IPS DF 6.9 (cell line): ENCODE measurements at places on chromosomes 2 and 18.

DNA sequence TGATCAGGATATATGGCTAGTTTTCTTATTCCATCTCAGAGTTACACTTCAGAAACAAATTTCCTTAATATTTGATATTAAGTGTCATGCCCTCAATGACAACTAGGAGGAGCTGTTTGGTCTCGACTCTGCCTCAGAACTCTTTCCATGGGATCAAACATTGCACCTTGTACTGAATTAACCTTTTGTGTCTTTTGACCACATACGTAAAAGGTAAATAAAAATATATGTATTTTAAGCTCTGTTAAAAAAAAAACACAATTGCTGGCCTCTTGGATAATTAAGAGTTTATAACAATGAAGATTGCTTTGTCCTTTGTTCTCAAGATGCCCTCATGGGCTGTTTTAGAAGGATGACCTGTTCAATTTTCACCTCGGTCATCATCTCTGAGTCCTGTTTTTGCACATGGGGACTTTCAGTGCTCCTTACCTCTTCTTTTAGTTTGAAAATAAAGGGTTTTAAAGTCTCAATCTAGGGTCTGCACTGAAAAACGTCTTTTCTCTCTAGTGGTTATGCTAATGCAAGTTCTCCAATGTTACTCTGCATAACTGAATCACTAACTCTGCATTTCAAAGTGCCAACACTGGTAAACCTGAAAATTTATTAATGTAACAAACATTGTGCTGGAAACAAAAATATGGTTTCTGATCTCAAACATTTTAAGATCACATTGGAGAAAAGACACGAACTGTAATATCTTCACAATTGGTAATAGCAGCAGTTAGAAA is 18.8 kb upstream of the FN1 start:
- H3K4me1 ChIP-seq = no peaks in the 10 kb centered on the region
- H3K4me3 ChIP-seq = no peak overlapping the region
- no peak for DNase-seq
- H3K27ac ChIP-seq = no peak overlapping the region
- H3K36me3 ChIP-seq = no peaks in the 10 kb centered on the region

- H3K36me3 ChIP-seq = no peaks in the 10 kb centered on the region
- no peak for DNase-seq
- H3K27me3 ChIP-seq = no peaks in the 10 kb centered on the region
- no peak overlapping the region for H3K4me3 ChIP-seq
These were observed 50.8 kb downstream of the PTPRM start for GRCh38 chr18:7617738-7618422.

DNA sequence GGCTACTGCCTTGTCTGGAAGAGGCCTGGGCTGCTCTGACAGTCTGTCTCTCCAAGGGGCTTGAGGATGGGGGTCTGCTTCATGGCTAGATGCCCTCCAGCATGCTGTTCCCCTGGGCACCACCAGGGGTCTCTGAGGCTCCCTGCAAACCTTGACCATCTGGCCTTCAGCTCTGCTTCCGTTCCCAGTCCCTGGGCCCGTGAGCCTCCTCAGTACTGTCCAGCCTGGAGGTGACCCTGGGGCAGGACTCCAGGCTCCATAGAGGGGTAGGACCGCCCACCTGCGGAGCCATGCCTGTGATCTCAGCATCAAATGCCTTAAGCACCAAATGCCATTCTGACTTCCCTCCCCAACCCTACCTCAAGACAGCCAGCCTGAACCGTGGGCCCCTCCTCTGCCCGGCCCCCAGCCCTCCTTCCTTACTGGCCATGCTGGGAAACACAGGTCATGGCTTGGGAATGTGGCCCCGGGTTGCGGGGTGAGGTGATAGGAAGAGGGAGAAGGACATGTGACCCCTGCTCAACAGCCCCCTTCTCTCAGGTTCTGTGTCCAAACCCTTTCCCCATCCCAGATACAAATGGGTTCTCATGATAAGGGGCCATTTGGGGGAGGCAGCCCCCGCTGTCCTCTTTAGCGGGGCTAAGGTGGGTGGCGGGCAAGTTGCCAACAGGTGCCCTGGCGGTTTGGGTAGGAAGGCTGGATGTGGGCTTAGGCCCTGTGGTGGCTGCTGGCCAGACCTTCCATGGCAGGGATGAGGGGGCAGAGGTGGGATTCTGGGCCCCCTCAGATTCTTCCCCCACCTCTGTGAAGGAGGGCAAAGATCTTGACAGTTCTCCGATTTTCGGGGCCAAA is 25.0 kb downstream of the SPEG start:
- DNase-seq = no peak
- no peaks in the 10 kb centered on the region; the same call in 1 of the 2 replicates for H3K36me3 ChIP-seq
- peaks cover 19% of the 10 kb centered on the region for H3K4me1 ChIP-seq
- H3K27me3 ChIP-seq = no peaks in the 10 kb centered on the region
- H3K27ac ChIP-seq = no peak overlapping the region

- H3K4me3 ChIP-seq = no peak overlapping the region
- no peaks in the 10 kb centered on the region for H3K36me3 ChIP-seq
- peaks cover 5% of the 10 kb centered on the region; the same call in 1 of the 2 replicates for H3K4me1 ChIP-seq
- DNase-seq = no peak
These were observed 13.1 kb downstream of the DSG2 start for GRCh38 chr18:31511098-31511497.

GRCh38 chr2:142819411-142819810 is 58.1 kb upstream of the KYNU start:
- no peaks in the 10 kb centered on the region for H3K36me3 ChIP-seq
- H3K4me3 ChIP-seq = no peak overlapping the region
- no peaks in the 10 kb centered on the region for H3K27me3 ChIP-seq
- H3K27ac ChIP-seq = no peak overlapping the region

DNA sequence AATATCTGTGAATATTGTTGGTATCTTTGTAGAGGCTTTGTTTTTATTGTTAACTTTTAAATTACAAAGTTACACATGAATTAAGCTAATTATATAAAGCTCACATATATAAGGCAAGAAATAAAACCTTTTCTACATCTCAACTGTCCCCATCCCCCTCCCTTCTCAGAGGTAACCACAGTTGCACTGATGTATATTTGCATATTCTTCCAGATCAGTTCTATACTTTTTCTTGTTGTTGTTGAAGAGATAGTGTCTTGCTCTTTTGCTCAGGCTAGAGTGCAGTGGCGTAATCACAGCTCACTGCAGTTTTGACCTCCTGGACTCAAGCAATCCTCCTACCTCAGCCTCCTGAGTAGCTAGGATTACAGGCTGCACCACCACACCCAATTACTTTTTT is 36.0 kb upstream of the CDC42EP3 start:
- H3K27me3 ChIP-seq = no peaks in the 10 kb centered on the region
- DNase-seq = no peak
- H3K36me3 ChIP-seq = no peaks in the 10 kb centered on the region
- no peak overlapping the region for H3K4me3 ChIP-seq
- H3K27ac ChIP-seq = no peak overlapping the region

- H3K4me1 ChIP-seq = no peaks in the 10 kb centered on the region
- no peak for DNase-seq
- H3K36me3 ChIP-seq = no peaks in the 10 kb centered on the region
These were observed 38.6 kb upstream of the PLB1 start for GRCh38 chr2:28457237-28457636.

DNA sequence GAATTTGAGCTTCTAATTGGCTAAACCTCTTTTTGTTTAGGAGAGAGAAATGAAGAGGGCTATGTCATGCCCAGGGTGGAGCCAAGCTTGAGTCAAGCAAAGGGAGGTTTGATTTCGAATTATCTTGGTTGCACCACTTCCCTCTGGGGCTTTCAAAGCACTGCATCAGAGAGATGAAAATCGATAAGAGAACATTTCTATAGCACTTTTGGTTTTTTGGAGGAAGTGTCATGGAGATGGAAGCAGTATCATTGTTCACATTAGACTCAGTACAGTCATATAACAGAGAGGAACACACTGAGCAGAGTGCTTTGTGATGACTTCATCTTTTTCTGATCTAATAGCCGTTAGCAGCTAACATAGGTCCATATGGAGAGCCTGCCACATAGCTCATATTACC is 120.3 kb upstream of the UXS1 start:
- no peaks in the 10 kb centered on the region for H3K27me3 ChIP-seq
- H3K4me1 ChIP-seq = no peaks in the 10 kb centered on the region
- no peak overlapping the region for H3K4me3 ChIP-seq
- H3K36me3 ChIP-seq = no peaks in the 10 kb centered on the region
- no peak overlapping the region for H3K27ac ChIP-seq
- DNase-seq = no peak

DNA sequence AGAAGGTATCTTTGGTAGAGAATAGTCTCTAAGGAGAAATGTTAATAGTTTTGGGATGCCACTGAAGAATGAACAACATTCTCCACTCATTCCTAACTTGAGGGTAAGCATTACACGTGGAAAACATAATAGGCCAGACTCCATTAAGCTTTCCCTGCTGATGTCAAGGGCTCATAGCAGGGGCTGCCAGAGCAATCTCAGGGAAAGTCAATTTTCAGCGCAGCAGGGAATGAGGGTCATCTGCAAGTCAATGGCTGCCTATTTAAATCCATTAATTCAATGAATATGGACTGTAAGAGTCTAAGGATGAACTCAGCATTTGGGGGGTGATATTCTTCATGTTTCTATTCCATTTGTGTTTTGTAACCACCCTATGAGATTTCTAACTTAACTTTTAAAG is 144.2 kb upstream of the ARL4C start:
- H3K27me3 ChIP-seq = no peaks in the 10 kb centered on the region
- no peak overlapping the region for H3K4me3 ChIP-seq
- no peak for DNase-seq
- H3K36me3 ChIP-seq = no peaks in the 10 kb centered on the region
- no peak overlapping the region for H3K27ac ChIP-seq

- DNase-seq = no peak
- no peak overlapping the region for H3K27ac ChIP-seq
- no peaks in the 10 kb centered on the region for H3K4me1 ChIP-seq
- no peaks in the 10 kb centered on the region for H3K27me3 ChIP-seq
- H3K36me3 ChIP-seq = no peaks in the 10 kb centered on the region
- no peak overlapping the region for H3K4me3 ChIP-seq
These were observed 28.8 kb upstream of the NEDD4L start for GRCh38 chr18:58015065-58015780.

- DNase-seq = no peak
- no peak overlapping the region for H3K4me3 ChIP-seq
- no peaks in the 10 kb centered on the region for H3K27me3 ChIP-seq
These were observed 402.0 kb upstream of the ACVR2A start for GRCh38 chr2:147442816-147443215.

- DNase-seq = no peak
- no peak overlapping the region for H3K4me3 ChIP-seq
- no peaks in the 10 kb centered on the region for H3K27me3 ChIP-seq
These were observed 413.6 kb upstream of the KCNH7 start for GRCh38 chr2:163252199-163252598.

GRCh38 chr2:8976442-8977259 is 26.8 kb downstream of the MBOAT2 start:
- H3K27me3 ChIP-seq = no peaks in the 10 kb centered on the region
- no peak overlapping the region for H3K27ac ChIP-seq

GRCh38 chr2:235502336-235502735 is 8.5 kb downstream of the AGAP1 start:
- no peak overlapping the region for H3K27ac ChIP-seq
- H3K36me3 ChIP-seq = no peaks in the 10 kb centered on the region
- H3K4me3 ChIP-seq = no peak overlapping the region

DNA sequence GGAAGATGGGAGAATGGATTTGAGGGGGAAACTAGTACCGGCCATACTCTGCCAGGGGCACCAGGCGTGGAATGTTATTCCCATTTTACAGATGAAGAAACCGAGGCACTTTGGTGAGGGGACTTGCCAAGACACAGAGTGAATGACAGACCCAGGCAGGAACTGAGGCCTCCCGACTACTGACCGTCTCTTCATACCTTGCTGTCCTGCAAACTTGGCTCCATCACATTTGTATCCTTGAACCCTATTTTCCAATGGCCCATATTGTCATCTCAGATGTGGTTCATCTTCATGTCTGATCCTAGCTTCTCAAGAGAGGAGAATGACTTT is 6.2 kb upstream of the TFCP2L1 start:
- no peak for DNase-seq
- no peak overlapping the region for H3K27ac ChIP-seq
- no peaks in the 10 kb centered on the region for H3K36me3 ChIP-seq
- H3K27me3 ChIP-seq = no peaks in the 10 kb centered on the region

GRCh38 chr2:187614756-187615155 is 60.5 kb upstream of the TFPI start:
- no peaks in the 10 kb centered on the region for H3K27me3 ChIP-seq
- H3K36me3 ChIP-seq = no peaks in the 10 kb centered on the region
- no peak for DNase-seq
- peaks cover 9% of the 10 kb centered on the region for H3K4me1 ChIP-seq
- no peak overlapping the region for H3K27ac ChIP-seq

DNA sequence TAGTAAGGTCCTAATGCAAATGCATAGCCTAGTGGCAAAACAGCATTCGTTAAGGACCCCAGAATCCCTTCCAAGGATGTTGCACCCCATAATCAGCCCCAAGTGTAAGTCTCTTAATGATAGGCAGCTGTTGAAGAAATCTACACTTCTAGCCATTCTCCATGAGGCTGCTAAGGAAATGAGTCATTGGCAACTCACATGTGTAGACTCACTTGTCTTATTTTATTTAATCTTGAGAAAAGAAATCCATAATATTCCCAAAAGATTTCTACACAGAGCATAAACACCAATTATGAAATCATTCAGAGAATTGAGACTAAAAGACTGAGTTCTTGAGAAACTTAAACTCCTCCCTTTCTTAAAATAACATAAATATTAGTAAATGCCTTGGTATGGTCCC is 52.4 kb downstream of the AKAIN1 start:
- H3K4me3 ChIP-seq = no peak overlapping the region
- H3K4me1 ChIP-seq = no peaks in the 10 kb centered on the region
- no peak for DNase-seq
- H3K27me3 ChIP-seq = no peaks in the 10 kb centered on the region
- no peak overlapping the region for H3K27ac ChIP-seq
- no peaks in the 10 kb centered on the region for H3K36me3 ChIP-seq

- no peak for DNase-seq
- H3K27ac ChIP-seq = no peak overlapping the region
- no peaks in the 10 kb centered on the region for H3K27me3 ChIP-seq
- H3K4me3 ChIP-seq = no peak overlapping the region
- peaks cover 3% of the 10 kb centered on the region; the same call in 1 of the 2 replicates for H3K36me3 ChIP-seq
These were observed 64.7 kb downstream of the STK25 start for GRCh38 chr2:241443486-241444223.

GRCh38 chr2:196515051-196515450 is 124.5 kb upstream of the CCDC150 start:
- H3K4me1 ChIP-seq = no peaks in the 10 kb centered on the region; the same call in 1 of the 2 replicates
- no peak overlapping the region for H3K4me3 ChIP-seq
- H3K27me3 ChIP-seq = no peaks in the 10 kb centered on the region
- no peak overlapping the region for H3K27ac ChIP-seq
- DNase-seq = no peak
